ENCODE measurements at places on chromosomes 12 and 14.

DNA sequence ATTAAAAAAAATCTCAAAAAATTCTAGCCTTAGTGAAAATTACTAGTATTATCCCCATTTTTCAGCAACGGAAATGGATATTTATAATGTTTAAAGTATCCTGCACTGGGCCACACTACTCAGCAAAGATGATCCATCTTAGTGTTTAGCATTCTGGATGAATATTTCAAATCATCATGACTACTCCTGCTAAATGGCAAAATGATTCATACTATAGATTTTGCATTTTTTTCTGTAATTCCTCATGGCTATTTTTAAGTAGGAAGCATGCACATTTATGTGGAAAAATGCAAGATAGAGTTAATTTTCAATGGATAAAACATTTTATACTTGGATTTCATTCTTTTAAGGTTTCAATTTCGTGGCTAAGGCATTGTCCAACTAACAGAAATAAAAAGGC, 59.6 kb downstream of the LRFN5 start:
- no peak for DNase-seq

GRCh38 chr12:73106296-73106695, 834.1 kb downstream of the TRHDE start:
- no peak for DNase-seq

- no peak for DNase-seq
These were observed 45.8 kb downstream of the CCER1 start for GRCh38 chr12:90909069-90909770.

DNA sequence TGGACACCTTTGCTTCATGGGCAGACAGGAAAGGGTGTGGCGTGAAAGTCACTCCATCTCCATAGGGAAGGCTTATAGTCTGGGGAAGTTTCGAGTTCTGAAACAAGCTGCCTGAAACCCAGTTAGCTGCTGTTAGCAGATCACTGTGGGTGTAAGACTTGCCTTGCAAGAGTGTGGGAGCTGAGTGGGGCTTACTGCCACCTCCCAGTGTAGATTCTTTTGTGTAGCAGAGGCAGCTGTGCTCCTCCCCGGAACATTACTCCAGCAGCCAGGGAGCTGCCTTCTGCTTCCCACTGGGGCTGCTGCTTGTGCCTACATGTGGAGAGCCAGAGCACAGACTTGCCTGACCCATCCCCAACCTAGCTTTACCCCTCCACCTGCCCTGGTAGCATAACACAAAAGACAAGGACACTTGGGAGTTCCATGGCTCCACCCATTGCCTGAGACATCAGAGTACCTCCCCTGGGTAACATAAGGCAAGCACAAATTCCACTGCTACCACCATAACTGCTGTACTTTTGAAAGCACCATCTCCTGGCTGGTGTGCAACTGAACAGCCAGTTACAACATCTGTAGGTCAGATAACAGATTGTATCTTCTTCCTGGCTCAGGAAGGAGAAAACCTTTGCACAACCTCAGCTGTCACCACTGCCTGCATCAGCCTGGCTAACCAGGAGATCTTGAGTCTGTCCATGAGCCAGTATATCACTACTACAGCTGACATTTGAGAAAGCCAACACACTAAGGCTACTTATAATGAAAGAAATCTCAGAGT, 69.5 kb downstream of the ADAMTS20 start:
- DNase-seq: no peak

GRCh38 chr14:68937471-68938270, 41.4 kb downstream of the ACTN1 start:
- DNase-seq: no peak

DNA sequence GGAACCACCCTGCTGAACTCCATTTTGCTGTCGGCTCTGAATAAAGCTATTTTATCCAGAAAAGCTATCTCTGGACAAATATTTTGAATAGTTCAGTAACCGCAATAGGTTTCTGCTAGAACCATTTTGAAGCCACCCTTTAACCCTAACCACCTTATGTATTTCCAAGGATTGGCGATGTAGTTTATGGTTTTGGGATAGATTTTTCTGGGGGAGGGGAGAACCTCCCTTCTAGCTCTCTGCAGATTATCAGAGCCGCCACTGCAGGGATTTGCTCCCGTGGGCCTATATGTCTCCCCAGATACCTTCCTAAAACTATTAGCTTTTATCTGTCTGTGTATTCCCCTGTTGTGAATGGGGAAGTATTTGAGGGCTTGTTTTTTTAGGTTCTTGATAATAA, 1.8 kb upstream of the TUBA1B start:
- peak; percentile 17 for DNase-seq

DNA sequence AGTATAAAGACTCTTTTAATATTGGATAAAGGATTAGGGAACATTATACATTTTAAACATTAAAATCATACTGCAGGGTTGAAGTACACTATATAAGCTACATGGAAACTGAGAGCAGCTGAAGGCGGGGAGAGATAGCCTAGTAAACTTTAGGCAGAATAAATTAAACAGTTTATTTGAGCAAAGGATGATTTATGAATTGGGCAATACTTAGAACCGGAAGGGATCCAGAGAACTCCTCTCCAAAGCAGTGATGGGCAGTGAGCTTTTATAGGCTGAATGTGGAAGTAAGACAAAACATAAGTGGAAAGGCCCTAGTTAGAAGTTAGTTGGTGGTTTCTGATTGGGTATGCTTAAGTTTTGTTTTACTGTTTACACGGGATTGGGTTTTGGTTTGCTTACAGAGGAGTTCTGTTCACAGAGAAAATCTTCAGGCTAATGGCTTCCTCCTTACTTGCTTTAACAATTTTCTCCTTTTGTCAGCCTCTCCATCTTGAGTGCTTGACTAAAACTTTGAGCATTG, 18.9 kb downstream of the LEMD3 start:
- no peak for DNase-seq

- DNase-seq: no peak
These were observed 387 bp downstream of the LRRC9 start for GRCh38 chr14:59920378-59920683.

GRCh38 chr14:87676814-87677437, 316.1 kb downstream of the GALC start:
- DNase-seq: no peak

DNA sequence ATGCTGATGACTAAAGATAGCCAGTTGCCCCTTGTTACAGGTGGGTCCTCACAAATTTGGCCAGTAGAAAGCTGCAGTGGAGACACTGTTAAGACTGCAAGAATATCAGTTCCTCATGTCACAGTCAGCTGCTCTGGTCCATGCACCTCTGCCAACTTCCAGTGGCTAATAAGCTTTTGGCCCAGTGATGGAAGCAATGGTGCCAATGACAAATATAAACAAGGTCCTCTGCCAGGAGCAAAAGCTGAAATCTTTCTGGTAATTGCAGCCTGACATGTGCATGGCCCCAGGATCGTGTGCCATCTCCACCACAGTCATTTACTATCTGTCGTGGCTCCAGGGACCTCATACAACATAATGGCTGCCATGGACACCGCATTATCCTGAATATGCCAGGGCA, 85.4 kb upstream of the TMEM260 start:
- DNase-seq: no peak

DNA sequence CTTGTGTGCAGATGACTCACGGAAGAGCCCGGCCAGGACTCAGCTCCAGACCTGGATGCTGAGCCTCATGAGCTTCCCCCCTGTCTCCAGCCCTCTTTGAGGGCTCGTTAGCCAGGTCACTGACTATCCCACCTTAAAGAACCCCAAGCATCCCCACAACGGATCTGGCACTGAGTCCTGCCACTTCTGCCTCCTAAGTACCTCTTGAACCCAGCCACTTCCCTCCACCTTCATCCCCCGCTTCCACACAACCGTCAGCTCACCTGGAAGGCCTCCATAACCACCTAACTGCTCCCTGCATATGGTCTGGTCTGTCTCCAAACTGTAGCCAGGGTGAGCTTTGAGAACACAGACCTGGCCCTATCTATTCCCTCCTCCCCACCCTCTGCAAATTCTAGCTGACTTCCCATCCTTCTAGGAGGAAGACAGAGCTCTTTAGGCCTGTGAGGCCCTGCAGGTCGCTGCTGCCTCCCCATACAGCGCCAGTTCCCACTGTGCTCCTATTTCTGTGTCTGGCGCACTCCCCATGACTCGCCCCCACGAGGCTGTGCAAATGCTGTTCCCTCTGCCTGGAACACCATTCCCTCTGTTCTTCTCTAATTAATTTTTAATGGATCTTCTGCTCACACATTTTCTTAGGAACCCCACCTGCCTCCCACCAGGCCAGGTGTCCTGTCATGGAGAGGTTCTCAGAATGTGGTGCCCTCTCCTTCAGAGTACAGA, 2.9 kb upstream of the HSP90AA1 start:
- no peak for DNase-seq

GRCh38 chr12:4088451-4088850, 185.1 kb upstream of the CCND2 start:
- no peak for DNase-seq

- DNase-seq: no peak
These were observed 82.4 kb downstream of the IPO8 start for GRCh38 chr12:30613119-30613830.

GRCh38 chr12:95908573-95908972, 33.8 kb downstream of the CCDC38 start:
- DNase-seq: no peak

DNA sequence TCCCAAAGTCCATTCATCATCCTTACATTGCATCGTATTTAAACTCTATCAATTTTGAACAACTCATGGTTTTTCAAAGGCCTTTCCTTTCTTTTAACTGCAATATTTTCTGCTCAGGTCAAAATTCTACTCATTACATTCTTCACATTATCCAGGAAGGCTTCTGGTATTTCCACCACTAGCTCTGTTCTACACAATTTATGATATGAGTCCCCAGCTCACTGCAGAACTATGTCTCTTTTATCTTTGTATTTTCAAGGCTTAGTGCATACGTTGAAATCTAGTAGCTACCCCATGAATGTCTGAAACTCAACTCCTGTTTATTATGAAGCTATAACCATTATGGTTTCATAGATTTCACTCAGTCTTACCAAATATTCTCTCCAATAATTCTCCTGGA, 282.9 kb downstream of the DUSP6 start:
- DNase-seq: no peak

DNA sequence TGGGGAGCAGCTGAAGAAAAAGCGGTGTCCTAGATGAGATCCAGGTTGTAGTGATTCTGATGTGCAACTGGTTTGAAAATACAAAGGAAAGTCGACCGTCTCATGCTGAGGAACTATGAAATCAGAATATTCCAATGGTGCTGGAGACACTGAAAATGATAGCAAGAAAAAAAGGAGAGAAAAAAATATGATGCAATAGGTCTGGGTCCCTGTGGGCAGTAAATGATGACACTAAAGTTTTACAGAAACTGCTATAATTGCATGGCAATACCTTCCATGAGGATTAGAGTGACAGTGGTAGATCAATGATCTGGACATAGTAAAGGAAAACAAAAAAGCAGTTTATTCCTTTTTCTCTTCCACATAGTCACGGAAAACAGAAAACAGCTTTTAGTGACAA, 2.3 kb downstream of the PYM1 start:
- DNase-seq: no peak

DNA sequence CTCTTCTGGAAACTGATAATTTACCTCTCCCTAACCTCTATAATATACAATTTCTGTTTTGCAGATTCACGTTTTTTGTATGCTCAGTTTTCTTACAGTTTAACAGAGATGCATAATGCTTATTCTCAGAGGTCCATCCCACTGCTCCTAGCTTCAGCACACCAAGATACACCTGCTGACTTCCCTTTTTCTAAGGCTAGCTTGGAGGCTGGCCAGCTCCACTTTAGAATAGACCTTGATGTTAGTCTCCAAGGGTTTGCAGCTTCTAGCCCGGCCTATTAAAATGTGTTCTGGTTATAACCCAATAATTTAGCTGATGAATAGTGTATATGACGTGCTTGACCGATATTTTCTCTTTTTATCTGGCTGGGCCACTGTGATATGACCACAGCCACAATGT, 261.2 kb downstream of the EGLN3 start:
- DNase-seq: no peak

GRCh38 chr12:15794196-15794595, 5.0 kb upstream of the EPS8 start:
- no peak for DNase-seq

GRCh38 chr14:34237081-34237480, 225.0 kb downstream of the SPTSSA start:
- no peak for DNase-seq

GRCh38 chr12:96302687-96303310, 97.4 kb downstream of the CDK17 start:
- no peak for DNase-seq

DNA sequence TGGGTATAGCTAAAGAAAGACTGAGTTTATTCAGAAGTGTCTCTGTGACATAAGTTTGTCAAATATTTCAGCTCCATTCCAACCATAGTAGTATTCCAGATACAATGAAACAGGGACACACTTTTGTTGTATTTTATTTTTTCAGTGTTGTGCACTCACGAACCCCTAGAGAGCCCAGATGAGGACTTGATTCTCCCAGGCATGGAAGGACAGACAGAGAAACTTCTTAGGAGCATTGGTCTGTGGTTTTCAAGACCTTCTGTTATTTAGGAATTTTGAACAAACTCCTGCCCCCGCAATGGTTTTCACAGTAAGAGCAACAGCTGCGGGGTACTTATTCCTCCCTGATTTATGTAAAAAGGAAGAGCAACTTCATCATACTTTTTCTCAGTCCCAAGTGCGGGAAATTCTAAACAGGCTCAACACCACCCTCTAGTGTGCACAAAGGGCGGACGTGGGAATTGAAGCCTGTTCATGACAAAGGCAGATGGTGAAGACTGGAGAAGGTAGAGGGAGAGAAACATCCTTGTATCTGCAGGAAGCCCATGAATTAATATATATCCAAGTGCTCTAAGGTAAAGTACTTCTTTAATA, 147.6 kb downstream of the PAH start:
- DNase-seq: peak; percentile 48

GRCh38 chr14:89058697-89059096, 234.2 kb downstream of the TTC8 start:
- no peak for DNase-seq

GRCh38 chr12:13101821-13102375, 1.6 kb downstream of the GSG1 start:
- no peak for DNase-seq

- no peak for DNase-seq
These were observed 152.1 kb downstream of the METTL25 start for GRCh38 chr12:82510386-82510785.

DNA sequence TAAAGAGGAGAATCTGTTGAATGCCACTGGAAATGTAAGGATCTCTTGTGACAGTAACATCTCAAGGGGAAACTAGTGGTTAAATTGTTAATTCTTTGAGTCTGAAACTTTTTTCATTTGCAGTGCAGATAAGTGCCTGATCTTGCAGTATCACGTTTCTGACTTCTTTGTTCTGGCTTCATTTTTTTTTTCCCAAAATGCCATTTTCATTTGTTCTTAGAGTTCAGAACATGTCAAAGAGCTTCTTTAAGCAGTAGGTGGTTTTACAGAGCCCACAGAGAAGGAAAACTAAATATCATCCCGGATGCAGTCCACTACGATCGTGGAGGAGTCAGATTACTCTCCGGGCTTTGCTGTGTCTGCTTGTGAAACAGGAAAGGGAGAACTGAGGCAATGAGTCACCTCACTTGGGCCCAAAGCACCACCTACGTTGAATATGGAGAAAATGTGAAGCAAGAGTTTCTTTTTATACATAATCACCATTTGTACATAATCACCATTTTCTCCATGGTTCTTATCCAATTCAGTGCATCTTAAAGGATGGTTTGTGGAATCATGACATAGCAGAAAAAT, 43.9 kb downstream of the HMGA2 start:
- no peak for DNase-seq

All from hippocampal formation (tissue), 2 donors.